ENCODE measurements at places on chromosomes 1 and 21.
A peak's percentile ranks its signal among the peaks of the same experiment; 100 is the strongest.

- no peak for DNase-seq
Measured at GRCh38 chr1:47676311-47677054, 238.6 kb downstream of the FOXD2 start.

- DNase-seq: no peak
Measured at GRCh38 chr1:208009303-208009702, 98.4 kb upstream of the CD34 start.

GRCh38 chr1:227776331-227776771 lies 39.1 kb upstream of the PRSS38 start:
- no peak for DNase-seq

DNA sequence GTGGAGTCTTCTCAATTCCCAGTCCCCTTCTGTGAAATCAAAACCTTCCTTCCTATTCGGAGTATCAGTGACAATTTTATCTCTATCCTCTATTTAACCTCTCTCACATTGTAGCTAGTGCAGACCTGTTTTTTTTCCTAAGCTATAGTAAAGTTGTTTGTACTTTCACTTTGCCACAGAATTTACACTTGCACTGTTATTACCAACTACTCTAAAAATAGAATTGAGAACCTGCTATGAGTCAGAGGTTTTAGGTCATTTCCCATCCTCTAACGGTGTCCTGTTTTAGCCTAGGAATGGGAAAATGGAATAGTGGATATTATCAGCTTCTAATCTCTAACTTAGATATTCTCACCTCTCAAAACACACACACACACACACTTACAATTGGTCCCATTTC lies 862.7 kb downstream of the NCAM2 start:
- DNase-seq: no peak

DNA sequence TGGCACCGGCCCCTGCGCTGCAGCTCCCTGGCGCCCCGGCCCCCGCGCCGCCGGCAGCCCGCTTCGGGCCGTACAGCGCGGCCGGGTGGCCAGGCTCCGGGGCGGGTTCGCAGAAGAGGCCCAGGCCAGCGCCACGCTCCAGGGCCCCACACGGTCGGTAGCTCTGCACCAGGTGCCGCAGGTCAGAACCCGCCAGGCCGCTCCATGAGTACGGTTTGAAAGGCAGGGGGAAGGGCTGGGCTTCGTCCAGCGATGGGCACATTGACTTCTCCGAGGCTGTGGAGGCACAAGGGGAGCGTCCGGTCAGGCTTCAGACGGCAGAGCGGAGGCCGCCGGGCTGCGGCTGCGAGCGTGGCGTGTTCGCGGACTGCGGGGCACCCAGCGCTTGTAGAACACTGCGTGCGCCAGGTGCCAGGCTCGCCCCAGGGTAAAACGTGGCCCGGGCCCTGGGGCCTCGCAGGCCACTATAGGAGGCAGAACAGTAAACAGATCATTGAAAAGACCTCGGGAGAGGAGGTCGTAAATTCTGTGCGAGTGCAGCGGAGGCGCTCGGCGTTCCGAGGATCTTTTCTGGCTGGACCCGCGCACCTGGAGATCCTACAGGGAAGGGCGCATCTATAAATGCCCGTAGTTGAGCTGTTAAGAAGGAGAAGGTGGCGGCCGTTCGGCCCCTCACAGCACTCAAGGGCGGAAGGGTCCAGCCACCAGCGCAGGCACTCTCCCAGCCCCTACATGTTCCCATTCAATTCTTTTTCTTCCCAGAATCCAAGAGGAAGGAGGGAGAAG lies 5.7 kb downstream of the GFI1 start:
- peak; percentile 77 for DNase-seq

- DNase-seq: no peak
Measured at GRCh38 chr21:39137248-39138178, 45.7 kb downstream of the PSMG1 start.

GRCh38 chr1:85224734-85225623 lies 24.2 kb upstream of the SYDE2 start:
- DNase-seq: no peak

- DNase-seq: no peak
Measured at GRCh38 chr21:40796464-40796863, 50.5 kb downstream of the DSCAM start.

- no peak for DNase-seq
Measured at GRCh38 chr21:45574691-45575090, 32.5 kb upstream of the SLC19A1 start.

- DNase-seq: no peak
Measured at GRCh38 chr1:52346653-52347052, 19.4 kb downstream of the CC2D1B start.

- no peak for DNase-seq
Measured at GRCh38 chr1:167808104-167808503, 86.3 kb downstream of the MPZL1 start.

- no peak for DNase-seq
Measured at GRCh38 chr21:42048870-42049577, 22.1 kb upstream of the UMODL1 start.

DNA sequence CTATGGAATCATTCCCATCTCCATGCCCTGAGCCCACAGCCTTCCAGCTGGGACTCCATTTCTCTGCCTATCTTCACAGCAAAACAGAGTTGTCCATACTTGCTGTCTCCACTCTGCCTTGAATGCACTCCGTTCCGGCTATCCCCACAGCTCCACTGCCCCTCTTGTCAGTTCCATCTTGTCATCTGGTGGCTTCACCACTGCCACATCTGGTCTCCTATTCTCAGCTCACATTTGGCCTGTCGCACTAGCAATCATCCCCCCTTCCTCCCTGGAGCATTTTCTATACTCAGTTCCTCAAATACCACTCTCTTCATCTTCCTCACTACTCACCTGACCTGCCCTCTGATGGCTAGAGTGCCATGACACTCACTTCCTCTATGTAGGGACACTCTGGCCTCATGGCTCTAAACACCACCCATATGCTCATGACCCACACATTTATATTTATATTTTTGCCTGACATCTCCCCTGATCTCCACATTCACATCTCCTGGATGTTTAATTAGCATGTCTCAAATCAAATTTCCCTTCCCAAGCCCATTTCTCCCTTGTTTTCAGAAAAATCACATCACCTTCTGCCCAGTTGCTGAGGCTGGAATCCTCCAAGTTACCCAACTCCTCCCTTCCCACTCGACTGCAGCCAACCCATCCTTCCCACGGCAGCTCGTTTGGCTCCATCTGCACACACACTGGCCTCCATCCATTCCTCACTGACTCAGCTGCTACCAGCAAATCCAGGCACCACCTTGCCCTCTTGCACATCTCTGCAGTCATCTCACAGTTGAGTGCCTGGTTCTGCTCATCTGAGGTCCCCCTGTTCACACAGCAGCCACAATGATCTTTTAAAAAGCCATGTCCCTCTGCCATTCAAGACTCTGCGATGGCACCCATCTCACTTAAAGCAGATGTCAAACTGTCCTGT lies 6.1 kb downstream of the ZNF692 start:
- DNase-seq: no peak

DNA sequence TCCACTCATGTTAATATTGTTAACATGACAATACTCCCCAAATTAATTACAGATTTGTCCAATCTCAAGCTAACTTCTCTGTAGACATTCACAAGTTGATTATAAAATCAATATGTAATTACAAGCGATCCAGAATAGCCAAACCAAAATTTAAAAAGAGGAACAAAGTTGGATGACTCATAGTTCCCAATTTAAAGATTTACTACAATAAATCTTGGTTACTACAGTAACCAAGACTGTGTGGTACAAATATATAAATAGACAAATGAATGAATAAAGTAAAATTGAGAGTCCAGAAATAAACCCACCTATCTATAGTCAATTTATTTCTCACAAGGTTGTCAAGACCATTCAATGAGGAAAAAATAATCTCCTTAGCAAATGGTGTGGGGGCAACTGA lies 7.1 kb upstream of the KRTAP10-4 start:
- DNase-seq: no peak

GRCh38 chr1:7584643-7585042 lies 186.5 kb upstream of the VAMP3 start:
- peak; percentile 54 for DNase-seq

- no peak for DNase-seq
Measured at GRCh38 chr21:42258150-42258884, 39.4 kb downstream of the ABCG1 start.

GRCh38 chr1:201307760-201308499 lies 24.6 kb downstream of the PKP1 start:
- no peak for DNase-seq

- DNase-seq: no peak
Measured at GRCh38 chr1:62045574-62045973, 149.1 kb upstream of the L1TD1 start.

DNA sequence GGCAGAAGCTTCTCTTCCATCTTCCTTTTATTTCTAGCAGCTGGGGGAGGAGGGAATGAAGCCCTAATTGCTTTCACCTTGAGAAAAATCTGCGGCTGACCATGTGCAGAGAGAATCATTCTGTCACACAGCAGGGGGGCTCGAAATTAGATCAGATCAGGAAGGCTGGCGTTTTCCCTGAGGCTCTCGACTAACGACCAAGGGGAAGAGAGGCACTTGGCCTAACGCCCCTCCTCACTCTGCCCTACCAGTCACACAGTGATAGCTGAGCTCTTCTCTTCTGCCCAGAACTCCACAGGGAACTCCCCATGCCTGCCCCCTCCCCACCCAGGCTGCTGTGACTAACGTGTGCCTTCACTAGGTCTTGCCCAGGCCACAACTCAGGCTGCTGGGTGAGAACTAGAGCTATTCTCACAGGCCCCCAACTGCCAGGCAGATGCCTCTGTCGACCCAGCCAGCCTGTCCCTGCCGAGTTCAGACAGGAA lies 26.5 kb upstream of the KHDRBS1 start:
- DNase-seq: no peak

GRCh38 chr1:182278144-182279054 lies 113.2 kb downstream of the GLUL start:
- no peak for DNase-seq

GRCh38 chr21:37082375-37082774 lies 9.3 kb downstream of the TTC3 start:
- no peak for DNase-seq

GRCh38 chr21:35153671-35154070 lies 104.6 kb upstream of the RUNX1 start:
- no peak for DNase-seq

GRCh38 chr1:228911225-228912210 lies 176.2 kb downstream of the RHOU start:
- DNase-seq: no peak

DNA sequence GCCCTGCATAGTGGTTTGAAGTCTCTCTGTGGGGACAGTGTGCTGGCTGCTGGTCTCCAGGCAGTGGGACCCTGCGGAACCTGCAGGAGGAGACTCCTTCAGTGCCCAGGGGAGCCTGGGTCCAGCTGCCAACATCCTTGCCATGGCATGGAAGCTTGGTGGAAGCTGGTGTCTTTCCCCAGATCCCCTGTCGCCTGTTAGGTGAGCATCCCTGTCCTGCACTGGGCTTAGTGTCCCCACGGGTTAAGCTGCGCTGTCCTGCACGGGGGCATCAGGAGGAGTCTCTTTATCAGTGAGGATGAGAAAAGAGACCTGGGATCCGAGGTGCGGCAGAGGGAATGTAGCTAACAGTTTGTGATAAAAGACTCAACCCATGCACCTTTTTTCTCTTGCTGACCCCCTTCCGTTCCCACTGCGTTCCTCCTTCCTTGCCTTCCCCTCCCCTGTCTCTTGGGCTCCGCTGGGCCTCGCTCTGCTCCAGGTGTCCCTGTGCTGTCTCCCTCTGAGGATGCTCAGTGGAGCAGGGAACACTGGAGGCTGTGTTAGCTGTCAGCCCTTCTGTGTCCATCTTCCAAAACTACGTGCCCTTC lies 59.3 kb downstream of the SLC37A1 start:
- DNase-seq: no peak

- peak; percentile 27 for DNase-seq
Measured at GRCh38 chr1:44672961-44673674, 1.2 kb downstream of the TMEM53 start.

GRCh38 chr1:59736744-59737143 lies 78.0 kb upstream of the HOOK1 start:
- DNase-seq: no peak

GRCh38 chr21:35649186-35649585 lies 411.1 kb downstream of the SETD4 start:
- no peak for DNase-seq

DNA sequence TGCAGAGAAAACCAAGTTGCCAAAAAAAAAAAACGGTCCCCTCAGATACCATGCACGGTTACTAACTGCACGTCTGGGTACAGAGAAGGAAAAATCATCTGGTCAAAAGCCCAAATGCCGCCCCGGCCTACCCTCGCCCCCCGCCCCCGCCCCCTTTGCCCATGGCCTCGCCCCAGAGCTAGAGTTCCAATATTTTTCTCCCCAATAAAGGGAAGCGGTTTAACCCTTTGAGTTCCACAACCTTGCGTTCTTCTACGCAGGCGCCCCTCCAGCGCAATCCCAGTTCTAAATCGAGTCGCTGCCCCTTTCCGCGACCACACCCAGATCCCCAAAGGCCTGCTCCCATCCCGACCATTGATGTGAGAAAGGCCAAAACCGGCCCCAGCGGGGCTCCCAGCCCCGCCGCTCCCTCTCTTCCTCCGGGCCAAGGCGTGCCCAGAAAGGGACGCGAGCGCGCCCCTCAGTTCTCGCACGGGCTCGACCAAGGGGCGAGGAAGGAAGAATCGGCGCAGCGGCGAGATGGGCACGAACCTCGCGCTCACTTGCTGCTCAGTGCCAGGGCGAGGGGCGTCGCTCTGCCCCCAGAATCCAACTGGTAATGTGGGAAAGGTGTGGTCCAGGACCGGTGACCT lies 797 bp downstream of the WDR47 start:
- no peak for DNase-seq

GRCh38 chr1:229390130-229390529 lies 43.8 kb downstream of the ACTA1 start:
- DNase-seq: no peak

DNA sequence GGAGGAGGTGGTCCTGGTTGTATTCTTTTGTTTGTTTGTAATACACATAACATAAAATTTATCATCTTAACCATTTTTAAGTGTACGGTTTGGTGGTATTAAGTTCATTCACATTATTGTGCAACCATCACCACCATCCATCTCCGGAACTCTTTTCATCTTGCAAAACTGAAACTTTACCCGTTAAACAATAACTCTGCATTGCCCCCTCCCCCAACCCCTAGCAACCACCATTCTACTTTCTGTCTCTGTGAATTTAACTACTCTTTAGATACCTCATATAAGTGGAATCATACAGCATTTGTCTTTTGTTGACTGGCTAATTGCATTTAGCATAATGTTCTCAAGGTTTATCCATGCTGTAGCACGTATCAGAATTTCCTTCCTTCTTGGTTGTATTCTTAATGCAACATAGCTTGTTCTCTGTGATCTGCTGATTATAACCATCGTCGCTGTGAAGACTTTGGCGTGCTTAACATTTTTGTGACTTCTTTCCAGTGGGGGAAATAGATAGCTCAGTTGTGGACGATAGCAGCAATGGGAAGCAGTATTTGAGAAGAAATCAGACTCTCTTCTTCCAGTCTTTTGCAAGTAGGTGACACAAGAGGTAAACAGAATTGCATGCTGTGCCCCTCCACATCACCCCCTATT lies 117.5 kb upstream of the HOOK1 start:
- no peak for DNase-seq

Data from chondrocyte (in vitro differentiated cells).